ENCODE measurements at places on chromosomes 7 and 10.

DNA sequence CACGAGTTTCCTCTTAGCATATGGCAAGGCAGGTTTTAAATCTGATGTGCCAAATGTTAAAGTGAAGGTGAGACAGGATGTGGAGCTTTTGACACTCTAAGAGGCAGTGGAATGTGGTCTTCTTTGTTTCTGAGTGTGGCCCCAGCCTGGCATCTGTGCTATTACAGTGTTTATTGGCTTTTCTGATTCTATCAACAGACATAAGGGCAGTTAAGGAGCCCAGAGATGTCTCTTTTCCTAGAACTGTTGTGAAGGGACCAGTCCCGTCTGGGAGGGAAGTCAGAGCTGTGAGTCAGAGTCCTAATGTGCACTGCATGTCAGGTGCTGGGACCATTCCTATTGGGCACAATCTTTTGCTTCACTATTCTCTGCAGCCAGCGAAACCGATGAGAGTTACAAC, 32.5 kb downstream of the TRUB1 start:
- peak; percentile 7 for DNase-seq

DNA sequence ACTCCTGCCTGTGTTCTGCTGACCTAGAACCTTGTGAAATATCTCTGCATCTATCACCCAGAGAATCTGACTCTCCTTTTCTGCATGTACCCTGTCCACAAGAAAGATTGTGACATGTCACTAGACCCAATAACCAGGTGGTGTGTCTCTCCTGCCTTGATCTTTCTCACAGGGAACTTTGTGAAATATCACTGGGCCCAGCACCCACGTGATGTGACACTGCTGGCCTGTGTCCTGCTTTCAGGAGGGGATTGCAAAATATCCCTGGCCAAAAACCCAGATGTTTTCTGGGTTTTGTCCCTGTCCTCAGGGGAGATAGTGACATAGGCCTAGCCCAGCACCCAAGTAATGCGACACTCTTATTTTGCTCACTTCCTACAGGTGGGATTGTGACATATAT, 10.1 kb upstream of the ZNF107 start:
- no peak for DNase-seq

- DNase-seq = peak; percentile 80
Measured at GRCh38 chr10:104337521-104337984, 712 bp downstream of the ITPRIP start.

GRCh38 chr7:21690705-21691104, 147.9 kb downstream of the DNAH11 start:
- DNase-seq = no peak

Data from inflammatory macrophage treated with lipopolysaccharide for 4 hours (primary cell).